SK-N-DZ (cell line): ENCODE measurements at places on chromosomes 5 and 9.

DNA sequence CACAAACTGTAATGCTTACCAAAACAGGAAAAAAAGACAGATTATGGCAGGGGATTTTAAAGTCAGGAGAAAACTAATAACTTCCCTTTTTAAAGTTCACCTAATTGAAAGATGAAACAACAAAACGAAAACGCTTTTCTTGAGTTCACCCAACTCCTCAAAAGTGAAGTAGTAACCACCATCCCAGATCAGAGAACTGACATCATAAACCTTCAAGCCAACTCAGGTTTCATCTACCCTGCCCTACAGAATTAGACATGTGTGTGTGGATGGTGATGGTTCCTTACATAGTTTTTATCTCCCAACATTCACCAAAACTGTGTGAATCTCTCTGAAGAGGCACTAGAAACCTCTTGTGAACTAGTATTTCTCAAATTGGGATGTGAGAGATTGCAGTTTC, 195.2 kb upstream of the PTGER4 start:
- DNase-seq, result no peak

- no peak for DNase-seq
These were observed 64.0 kb downstream of the RNF130 start for GRCh38 chr5:180007582-180007981.

DNA sequence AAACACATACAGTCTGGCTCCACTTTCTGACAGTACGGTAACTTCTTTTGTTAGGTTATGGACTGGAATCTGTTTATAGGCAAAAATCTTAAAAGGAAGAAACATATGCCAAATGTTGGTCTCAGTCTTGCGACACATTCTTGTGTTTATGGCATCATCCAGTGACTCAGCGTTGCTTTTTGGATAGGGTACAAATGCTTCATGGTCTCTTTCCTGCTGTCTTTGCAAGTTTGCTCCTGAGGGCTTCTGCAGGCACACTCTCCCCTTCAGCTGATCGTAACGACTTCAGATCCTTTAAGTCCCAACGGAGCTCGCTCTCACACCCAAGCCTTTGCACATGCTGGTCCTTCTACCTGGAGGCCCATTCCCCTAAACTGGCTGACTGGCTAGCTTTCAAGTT, 23.6 kb upstream of the TNFSF8 start:
- no peak for DNase-seq

DNA sequence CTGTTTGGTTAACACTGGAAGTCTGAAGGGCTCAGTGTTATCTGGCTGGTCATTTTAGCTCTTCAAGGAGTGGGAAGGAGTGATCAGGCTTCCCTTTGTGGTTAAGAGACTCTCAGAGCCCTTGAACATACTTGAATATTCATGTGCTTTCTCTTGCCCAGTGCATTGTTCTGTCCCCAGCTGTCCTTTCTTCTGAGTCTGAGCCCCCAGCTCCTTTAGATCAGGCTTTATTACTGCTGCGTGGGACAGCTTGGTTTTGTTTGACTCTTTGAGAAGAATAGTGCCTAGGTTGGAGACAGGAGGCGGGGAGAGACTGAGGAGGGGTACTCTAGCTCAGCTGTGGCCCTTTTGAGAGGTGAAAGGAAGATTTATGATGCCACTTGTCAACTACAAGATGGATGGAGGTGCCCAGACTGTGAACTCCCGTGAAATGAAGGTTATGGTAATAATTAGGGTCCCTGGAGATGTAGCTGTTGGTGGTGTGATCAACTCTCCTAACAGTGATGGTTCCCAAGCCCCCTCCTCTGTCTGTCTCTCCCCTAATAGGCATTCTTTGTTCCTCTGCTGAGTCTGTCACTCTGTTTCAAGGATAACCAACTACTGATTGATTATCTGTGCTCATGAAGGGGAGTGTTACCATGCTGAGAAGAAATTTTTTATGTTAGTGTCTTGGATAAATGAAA, 83.1 kb upstream of the GLRA1 start:
- no peak for DNase-seq

DNA sequence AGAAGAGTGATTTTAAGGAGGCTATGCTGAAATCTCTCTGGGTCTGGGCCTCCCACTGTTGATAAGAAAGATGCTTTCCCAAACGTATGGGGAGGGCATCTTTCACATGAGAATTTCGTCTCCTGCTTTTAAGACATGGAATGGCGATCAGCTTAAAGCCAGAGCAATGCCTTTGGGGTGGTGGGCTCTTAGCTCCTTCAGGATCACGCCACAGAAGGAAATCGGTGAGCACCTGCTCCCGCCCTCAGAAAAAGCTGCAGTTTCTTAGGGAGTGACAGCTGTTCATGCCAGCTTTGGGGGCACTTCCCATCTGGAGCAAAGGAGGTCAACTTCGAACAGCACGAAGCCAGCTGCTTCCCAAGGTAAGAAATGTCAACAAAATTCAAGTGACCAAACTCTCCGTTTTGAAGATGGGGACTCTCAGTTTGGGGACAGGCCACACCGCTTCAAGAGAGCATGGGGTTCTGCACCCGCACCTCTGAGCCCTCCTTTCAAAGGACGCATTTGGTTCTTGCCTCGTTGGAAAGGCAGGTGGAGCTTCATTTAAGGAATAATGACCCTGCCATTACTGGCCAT, 39.0 kb downstream of the TRIP13 start:
- DNase-seq, result no peak

GRCh38 chr5:135405082-135405481, 6.1 kb upstream of the MACROH2A1 start:
- DNase-seq, result no peak

DNA sequence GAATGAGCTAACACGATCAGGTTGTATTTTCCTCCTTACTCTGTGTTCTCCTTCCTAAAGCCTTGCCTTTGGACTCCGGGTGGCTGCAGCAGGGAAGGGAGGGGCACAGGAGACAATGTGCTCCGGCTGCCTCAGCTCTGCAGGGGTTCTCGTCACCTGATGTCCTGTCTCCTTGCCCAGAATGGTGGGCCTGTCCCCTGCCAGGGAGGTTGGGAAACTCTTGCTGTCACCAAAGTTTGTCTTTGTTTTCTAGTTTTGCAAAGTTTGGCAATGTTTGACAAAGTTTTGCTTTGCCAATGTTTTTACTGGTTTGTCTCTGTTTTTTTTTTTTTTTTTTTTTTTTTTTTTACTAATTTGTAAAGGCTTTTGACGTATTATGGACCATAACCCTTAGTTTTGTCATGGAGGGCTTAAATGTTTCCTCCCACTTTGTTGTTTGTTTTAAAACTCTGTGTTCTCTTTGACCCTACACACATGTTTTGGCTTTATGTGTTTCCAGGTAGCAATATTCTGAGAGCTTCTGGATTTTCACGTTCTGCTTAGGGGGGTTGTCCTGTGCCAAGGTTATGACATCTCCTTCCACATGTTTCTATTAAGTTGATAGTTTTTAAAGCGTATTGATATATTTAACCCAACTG, 49.3 kb downstream of the GADD45G start:
- no peak for DNase-seq

GRCh38 chr5:74963407-74963806, 89.0 kb downstream of the GCNT4 start:
- no peak for DNase-seq

- DNase-seq, result no peak
These were observed 1049.0 kb downstream of the PTPRD start for GRCh38 chr9:9563817-9564216.

DNA sequence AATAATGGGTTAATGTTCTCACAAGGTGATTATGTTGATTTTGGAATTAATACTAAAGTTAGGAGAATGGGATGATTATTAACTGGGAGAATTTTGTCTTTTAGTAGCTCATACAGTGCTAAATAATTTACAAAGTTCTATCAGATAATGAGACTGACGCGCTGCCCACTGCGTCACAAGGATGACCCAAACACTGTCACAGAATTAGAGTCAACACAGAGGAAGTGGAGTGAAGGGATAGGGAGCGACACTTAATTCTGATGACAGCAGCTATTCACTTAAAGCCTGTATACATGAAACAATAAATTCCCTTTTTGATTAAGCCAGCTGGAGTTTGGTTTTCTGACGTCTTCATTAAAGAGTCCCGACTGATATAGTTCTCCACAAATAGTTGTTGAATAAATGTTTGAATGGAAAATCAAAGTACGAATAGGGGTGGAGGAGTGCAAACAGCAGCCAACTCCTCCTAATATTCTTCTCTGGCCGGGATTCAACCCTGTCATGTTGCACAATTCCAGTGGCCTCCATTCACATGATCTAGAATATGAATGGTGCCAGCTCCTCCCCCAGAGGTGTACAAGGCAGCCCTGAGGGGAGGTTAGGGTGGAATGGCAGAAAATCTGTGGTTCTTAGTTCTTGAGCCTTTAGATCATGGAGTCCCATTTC, 140.3 kb downstream of the PCSK1 start:
- no peak for DNase-seq

- DNase-seq, result no peak
These were observed 742.0 kb upstream of the RGMB start for GRCh38 chr5:98031496-98031895.

DNA sequence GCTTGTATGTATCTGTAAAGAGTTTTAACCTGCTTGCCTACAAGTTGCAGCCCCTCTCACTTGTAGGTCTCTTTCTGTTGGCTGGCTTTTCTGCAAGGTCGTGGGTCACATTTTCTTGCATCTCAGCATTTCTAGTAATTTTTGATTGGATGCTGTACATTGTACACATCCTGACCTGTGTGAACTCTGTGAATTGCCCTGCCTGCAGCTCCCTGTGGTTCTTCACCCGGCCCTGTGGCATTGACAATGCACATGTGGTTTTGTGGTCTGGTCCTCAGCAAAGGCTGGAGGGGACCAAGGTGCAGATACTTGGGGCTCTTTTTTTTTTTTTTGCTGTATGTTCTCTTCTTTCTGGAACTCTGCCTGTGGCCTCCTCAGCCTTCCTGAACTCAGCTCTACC, 53.6 kb downstream of the WNK2 start:
- no peak for DNase-seq

DNA sequence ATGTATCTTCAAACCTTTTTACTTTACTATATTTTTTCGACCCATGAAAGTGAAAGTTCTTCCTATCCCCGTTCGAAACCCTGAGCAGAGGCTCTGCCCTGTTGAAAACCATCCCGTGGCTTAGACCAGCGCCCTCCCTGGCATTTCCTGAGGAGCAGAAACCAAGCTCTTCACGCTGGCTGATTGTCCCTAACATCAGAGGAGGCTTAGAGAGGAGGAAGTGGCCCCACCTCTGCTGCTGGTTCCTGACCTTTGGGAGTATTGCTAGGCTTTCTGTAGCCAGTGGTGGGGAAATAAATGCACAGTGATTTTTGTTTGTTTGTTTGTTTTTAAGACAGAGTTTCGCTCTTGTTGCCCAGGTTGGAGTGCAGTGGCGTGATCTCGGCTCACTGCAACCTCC, 4.2 kb upstream of the PTGES start:
- no peak for DNase-seq

- DNase-seq, result no peak
These were observed 105.7 kb downstream of the SPRY4 start for GRCh38 chr5:142219146-142219545.

- DNase-seq, result peak; percentile 93
These were observed 2122.2 kb downstream of the MAT2B start for GRCh38 chr5:165627548-165628170.

DNA sequence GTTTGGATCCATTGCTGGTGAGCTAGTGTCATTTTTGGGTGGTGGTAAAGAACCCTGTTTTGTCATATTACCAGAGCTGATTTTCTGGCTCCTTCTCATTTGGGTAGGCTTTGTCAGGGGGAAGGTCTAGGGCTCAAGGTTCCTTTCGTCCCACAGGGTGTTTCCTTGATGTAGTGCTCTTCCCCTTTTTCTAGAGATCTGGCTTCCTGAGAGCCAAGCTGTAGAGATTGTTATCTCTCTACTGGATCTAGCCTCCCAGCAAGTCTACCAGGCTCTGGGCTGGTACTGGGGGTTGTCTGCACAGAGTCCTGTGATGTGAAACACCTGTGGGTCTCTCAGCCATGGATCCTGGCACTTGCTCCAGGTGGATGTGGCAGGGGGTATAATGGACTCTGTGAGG, 145.9 kb downstream of the HINT1 start:
- DNase-seq, result no peak

DNA sequence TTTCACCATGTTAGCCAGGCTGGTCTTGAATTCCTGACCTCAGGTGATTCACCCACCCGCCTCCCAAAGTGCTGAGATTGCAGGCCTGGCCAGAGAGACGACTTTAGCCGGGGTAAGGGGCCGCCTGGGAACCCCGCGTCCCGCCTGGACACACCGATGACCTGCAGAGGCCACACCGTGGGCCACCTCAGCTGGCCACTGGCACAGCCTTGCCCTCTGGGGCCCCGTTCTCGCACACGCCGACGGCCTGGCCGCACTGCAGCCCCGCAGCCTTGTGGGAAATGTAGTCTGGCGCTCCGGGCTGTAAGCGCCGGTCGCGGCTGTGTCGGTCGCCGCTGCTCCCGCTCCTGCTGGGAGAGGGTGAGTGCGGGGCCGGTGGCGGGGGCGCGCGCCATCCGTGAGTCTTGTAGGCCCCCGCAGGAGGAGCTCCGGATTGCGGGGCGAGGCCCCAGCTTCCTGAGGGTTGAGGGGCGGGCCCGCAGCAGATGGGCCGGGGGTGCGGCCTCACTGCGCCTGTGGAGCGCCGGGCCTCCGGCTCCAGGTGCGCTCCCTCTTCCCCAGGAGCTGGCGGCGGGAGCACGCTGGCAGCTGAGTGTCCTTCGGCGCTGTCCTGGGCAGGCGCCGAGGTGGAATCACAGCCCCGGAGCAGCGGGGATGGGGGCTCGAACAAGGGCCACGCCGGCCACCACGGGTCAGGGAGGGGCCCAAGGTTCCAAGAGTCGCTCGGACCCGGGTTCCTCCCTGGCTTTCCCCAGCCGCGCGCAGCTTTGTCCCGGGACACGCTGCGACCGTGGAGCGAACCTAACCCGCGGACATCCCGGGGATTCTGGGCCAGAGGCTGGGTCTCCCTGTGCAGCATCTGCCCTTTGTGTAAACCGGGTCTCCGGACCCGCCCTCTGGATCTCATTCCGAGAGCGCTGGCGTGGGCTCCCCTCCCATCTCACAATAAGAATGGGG, at the start of gene ZFP2:
TSS of gene ZFP2 (plus strand) at position 299 of the 957 bp plus-strand sequence. CDS start 35,401 bp downstream, outside the sequence.
- peak; percentile 82 for DNase-seq

- DNase-seq, result no peak
These were observed 16.2 kb downstream of the KCNMB1 start for GRCh38 chr5:170372971-170373370.

DNA sequence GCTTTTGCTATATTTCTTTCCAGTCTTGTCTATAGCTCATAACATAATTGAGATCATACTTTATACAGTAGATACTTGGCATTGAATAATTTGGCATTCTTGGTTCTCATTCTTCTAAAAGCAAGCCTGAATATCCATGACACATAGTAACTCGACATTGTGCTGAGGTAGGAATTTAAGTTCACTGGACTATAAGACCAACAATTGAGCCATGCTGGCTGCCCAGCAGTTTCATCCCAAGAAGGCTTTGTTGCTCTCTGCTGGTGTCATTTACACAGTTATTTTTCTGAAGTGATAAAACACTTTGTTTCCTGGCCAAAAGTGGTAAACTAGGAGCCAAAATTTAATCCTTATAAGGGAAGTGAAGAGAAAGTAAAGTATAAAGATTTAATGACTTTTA, 192.0 kb downstream of the ADAMTSL1 start:
- DNase-seq, result no peak

GRCh38 chr5:62762503-62762902, 183.9 kb downstream of the LRRC70 start:
- DNase-seq, result no peak

GRCh38 chr9:13665418-13666066, 386.1 kb upstream of the MPDZ start:
- no peak for DNase-seq

GRCh38 chr5:142013734-142014521, 1.1 kb upstream of the GNPDA1 start:
- no peak for DNase-seq

GRCh38 chr5:400282-401145, 42.5 kb upstream of the EXOC3 start:
- DNase-seq, result no peak

- DNase-seq, result no peak
These were observed 120.2 kb upstream of the GRHPR start for GRCh38 chr9:37302277-37302676.

GRCh38 chr5:163460562-163461171, at the start of gene HMMR:
Gene HMMR, plus strand, starts transcription at chr5:163460632. Its CDS starts 61 bp downstream, at chr5:163460693.
- peak; percentile 58 for DNase-seq
